ENCODE measurements at places on chromosomes 7 and 10.

- DNase-seq, result no peak
These were observed 13.7 kb downstream of the CCDC6 start for GRCh38 chr10:59892697-59893096.

GRCh38 chr7:7628476-7628875 is 12.1 kb upstream of the UMAD1 start:
- DNase-seq, result no peak

- no peak for DNase-seq
These were observed 2.5 kb downstream of the VIPR2 start for GRCh38 chr7:159142199-159142598.

GRCh38 chr10:108465871-108466641 is 1301.5 kb upstream of the SORCS1 start:
- DNase-seq, result peak; percentile 7

DNA sequence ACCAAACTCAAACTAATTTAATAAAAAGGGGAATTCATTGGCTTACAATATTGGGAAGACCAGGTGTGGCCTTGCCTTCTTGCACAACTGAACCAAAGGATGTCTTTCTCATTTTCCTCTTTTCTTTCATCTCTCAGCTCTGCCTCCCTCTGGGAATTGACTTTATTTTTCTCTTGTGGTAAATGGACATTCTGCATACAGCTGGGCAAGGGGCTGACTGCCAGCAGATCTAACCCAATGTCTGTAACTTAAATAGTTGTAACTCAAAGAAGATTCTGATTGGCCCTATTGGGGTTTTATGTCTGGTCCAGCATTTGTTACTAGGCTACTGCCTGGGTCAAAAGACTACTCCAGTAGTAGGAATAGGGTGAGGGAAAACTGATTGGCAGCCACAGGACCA is 15.3 kb downstream of the PTTG1IP2 start:
- no peak for DNase-seq

DNA sequence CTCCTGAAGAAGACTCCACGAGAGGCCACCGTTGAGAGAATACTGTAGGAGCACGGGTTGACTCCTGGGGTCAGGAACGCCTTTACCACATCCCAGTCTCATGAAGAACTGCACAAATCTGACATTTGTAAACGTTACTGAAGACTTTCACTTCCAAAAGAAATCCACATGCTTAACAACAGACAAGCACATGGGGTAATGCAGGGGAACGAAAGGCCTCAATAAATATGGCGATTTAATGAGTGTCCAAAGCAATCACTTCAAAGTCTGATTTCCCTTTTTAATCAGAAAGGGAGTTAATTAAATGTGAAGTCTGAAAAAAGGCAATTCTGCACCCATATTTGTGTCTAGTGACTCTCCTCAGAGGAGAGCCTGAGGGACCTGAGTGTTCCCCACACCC is 94.3 kb upstream of the SLC26A5 start:
- DNase-seq, result no peak
